Osteocyte (in vitro differentiated cells): ENCODE measurements at places on chromosomes 6 and 20. TPM values are rescaled to one million over a fixed set of nuclear protein-coding genes. Genes with fewer than 3 reads are reported as not detected.

- no peak overlapping the region for H3K4me3 ChIP-seq
- H3K36me3 ChIP-seq, result no peaks in the 10 kb centered on the region
- DNase-seq, result no peak
- H3K27me3 ChIP-seq, result peaks cover 3% of the 10 kb centered on the region
- H3K27ac ChIP-seq, result no peak overlapping the region
Measured at GRCh38 chr6:103995571-103995970, 864.1 kb downstream of the HACE1 start.

GRCh38 chr6:150668900-150669302 lies 69.2 kb downstream of the PLEKHG1 start:
- H3K27me3 ChIP-seq, result peaks cover 11% of the 10 kb centered on the region
- no peaks in the 10 kb centered on the region for H3K36me3 ChIP-seq
- no peak overlapping the region for H3K27ac ChIP-seq

GRCh38 chr6:142242269-142242668 lies 59.5 kb upstream of the ADGRG6 start:
- DNase-seq, result no peak
- peaks cover 3% of the 10 kb centered on the region for H3K27me3 ChIP-seq
- H3K4me1 ChIP-seq, result no peaks in the 10 kb centered on the region
- no peak overlapping the region for H3K27ac ChIP-seq
- no peaks in the 10 kb centered on the region for H3K36me3 ChIP-seq

DNA sequence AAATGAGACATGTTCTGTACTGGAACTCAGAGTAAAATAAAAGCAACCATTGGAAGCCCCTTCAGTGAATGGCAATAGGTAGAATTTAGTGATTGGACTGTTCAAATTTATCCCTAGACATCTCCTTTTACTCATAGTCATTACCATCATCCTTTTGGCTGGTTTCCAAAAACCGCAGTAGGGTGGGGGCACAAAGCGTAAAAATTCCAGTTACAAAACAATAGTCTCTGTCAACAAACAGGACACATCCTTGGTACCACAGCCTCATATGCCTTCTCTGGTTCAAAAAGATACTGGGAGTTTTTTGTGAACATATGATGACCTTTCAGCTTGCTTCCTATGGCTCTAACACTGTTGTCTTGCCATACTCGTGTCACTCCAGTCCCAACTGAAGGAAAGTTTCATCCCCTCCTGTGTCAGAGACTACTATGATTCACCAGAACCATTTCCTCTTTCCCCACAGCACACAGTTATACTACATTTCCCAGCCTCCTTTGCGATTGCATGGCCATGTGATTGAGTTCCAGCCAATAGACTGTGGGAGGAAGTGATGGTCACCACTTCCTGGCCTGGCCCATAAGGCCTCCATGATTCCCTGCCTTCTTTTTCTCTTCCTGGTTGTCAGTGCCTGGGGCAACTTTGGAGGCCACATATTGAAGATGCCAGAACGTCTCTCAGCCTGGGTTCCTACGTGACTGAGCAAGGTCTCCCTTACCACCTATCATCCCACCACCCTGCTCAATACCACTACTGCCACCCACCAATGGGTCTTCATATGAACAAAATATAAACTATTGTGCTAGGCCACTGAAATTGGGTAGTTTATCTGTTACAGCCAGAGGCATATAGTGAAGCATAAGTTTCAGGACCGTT lies 162.4 kb downstream of the ID4 start:
- H3K4me1 ChIP-seq, result no peaks in the 10 kb centered on the region
- H3K27me3 ChIP-seq, result peaks cover 2% of the 10 kb centered on the region
- H3K4me3 ChIP-seq, result no peak overlapping the region
- no peak for DNase-seq

DNA sequence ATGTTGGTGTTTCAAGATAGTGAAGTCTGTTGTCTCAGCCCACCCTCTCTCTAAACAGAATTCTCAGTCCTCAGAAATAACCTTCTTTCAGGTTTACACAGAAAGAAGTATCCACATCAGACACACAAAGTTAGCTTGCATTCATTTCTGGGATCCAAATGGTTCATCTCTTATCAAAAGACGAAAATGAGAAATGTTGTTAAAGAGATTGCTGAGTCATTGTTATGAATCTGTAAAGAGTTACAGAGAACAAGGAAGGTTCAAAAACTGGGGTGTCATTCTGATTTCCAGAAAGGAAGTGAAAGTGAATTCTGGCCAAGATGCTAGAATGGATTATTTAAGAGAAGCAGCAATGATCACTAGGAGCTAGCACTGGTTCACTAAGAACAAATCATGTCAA lies 90.5 kb upstream of the ATXN1 start:
- no peak overlapping the region for H3K27ac ChIP-seq
- no peak overlapping the region for H3K4me3 ChIP-seq
- H3K36me3 ChIP-seq, result no peaks in the 10 kb centered on the region
- no peak for DNase-seq

GRCh38 chr6:106488494-106489370 lies 128.2 kb downstream of the CRYBG1 start:
- H3K4me3 ChIP-seq, result no peak overlapping the region
- H3K4me1 ChIP-seq, result peaks cover 6% of the 10 kb centered on the region
- no peak for DNase-seq
- peaks cover 49% of the 10 kb centered on the region for H3K27me3 ChIP-seq
- H3K27ac ChIP-seq, result no peak overlapping the region
- H3K36me3 ChIP-seq, result no peaks in the 10 kb centered on the region

DNA sequence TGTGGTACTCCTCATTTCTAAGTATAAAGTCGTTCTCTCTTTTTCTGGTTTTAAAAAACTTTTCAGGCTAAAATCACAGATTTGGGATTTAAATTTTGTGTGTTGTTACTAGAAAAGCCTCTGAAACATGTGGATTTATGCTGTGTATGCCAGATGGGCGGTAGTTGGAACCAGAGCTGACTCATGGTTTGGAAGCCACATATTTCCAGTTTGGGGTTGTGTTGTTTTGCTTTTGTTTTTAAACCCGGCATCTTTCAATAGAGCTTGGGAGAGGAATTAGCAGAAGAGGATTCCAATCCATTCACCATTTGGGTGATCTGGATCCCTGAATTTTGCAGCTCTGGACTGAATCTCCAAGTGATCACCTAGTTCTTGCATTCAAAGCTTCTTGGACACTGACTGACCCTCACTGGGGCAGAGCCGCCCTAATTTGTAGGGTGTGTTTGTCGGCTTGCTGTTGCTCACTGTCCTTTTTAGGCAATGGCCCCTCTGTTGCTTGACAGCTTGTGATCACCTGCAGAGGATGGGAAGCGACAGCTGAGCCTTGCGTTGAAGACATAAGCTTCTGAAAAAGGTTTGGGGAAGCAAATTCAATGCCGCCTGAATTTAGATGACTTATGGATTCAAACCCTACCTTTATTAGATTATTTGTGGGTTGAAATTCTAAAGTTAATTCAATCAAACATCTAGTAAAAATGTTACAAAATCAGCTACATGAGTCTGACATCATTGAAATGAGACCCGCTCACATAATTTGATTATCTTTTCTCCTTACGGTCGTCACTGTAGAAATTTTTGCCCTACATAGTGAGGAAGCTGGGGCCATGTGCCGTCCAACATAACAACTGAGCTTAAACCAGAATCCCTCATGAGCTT lies 79.9 kb upstream of the CD83 start:
- H3K36me3 ChIP-seq, result no peaks in the 10 kb centered on the region
- peaks cover 38% of the 10 kb centered on the region for H3K4me1 ChIP-seq
- H3K27ac ChIP-seq, result peak overlapping the region; percentile 70
- DNase-seq, result no peak
- H3K4me3 ChIP-seq, result no peak overlapping the region

DNA sequence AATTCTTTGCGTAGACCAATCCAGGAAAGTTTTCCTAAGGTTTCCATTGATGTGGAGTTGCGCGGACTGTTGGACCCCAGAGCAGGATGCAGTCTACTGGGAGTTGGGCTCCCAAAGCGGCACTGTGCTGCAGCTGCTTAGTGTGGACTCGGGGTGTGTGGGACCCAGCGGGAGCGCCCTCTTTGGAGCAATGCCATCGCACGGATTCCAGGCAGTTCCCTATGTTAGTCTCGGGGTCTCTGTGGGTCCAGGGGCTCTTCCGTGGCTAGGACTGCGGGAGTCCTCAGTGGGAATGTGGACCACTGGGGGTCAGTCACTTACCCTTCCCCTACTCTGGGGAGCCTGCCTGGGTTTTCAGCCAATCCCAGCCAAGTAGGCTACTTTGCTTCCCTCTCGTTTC lies 151.7 kb upstream of the OLIG3 start:
- peaks cover 8% of the 10 kb centered on the region for H3K4me1 ChIP-seq
- DNase-seq, result no peak
- no peak overlapping the region for H3K4me3 ChIP-seq
- no peak overlapping the region for H3K27ac ChIP-seq
- no peaks in the 10 kb centered on the region for H3K36me3 ChIP-seq

- no peak overlapping the region for H3K27ac ChIP-seq
- H3K4me1 ChIP-seq, result peaks cover 15% of the 10 kb centered on the region
- peak overlapping the region; percentile 69 for H3K4me3 ChIP-seq
- peaks cover 23% of the 10 kb centered on the region for H3K27me3 ChIP-seq
- peak; percentile 88 for DNase-seq
- peaks cover 10% of the 10 kb centered on the region for H3K36me3 ChIP-seq
Measured at GRCh38 chr20:35226884-35227681, 593 bp downstream of the MMP24 start.

- peaks cover 38% of the 10 kb centered on the region for H3K4me1 ChIP-seq
- H3K4me3 ChIP-seq, result no peak overlapping the region
- DNase-seq, result no peak
- no peaks in the 10 kb centered on the region for H3K27me3 ChIP-seq
- peak overlapping the region; percentile 95 for H3K27ac ChIP-seq
Measured at GRCh38 chr6:104711371-104711770, 148.3 kb downstream of the HACE1 start.

DNA sequence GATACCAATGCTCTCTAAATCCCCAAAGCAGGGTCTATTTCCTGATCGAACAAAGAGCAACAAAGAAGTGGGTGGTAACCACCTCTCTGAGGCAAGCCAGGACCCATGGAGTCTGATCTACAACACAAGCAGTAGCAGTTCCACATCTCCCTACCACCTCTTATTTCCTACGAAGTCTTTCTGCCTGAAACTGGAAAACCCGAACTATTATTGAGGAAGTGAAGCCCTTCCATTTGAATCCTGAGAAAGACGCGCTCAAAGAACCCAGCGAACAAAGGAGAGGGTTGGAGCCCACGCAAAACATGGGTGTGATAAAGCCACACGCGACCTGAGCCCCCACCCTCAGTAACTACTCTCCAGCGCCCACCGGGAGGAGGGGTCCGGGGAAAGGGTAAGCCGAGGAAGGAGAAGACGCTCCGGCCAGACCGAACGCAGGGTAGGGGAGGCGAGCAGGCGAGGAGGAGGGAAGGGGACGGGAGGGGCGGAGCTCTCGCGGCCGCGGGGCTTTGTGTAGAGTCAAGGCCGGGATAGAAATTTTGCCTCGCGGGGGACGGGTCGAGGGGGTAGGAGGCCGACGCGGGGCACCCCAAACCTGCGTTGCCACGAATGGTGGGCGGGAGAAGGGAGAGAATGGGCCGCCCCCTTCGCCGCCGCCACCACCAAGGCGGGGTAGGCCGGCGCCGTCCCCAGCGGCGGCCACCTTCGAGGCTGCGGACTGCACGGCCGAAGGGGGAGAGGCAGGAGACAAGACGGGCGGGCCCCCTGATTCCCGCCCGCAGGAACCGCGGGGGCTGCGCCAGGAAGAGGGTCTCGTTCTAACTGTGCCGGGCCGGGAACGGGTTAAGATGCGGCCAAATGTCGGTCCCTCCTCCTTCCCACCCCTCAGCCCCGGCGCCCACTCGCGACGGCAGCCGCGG lies 802 bp downstream of the HDAC2 start:
- no peaks in the 10 kb centered on the region for H3K36me3 ChIP-seq
- H3K4me3 ChIP-seq, result peak overlapping the region; percentile 99
- peaks cover 37% of the 10 kb centered on the region for H3K4me1 ChIP-seq
- DNase-seq, result peak; percentile 87
- H3K27me3 ChIP-seq, result no peaks in the 10 kb centered on the region

GRCh38 chr6:73560182-73560732 lies 39.4 kb upstream of the EEF1A1 start:
- no peak overlapping the region for H3K4me3 ChIP-seq
- peak overlapping the region; percentile 1 for H3K27ac ChIP-seq
- DNase-seq, result no peak
- no peaks in the 10 kb centered on the region for H3K36me3 ChIP-seq
- peaks cover 25% of the 10 kb centered on the region for H3K4me1 ChIP-seq
- no peaks in the 10 kb centered on the region for H3K27me3 ChIP-seq

DNA sequence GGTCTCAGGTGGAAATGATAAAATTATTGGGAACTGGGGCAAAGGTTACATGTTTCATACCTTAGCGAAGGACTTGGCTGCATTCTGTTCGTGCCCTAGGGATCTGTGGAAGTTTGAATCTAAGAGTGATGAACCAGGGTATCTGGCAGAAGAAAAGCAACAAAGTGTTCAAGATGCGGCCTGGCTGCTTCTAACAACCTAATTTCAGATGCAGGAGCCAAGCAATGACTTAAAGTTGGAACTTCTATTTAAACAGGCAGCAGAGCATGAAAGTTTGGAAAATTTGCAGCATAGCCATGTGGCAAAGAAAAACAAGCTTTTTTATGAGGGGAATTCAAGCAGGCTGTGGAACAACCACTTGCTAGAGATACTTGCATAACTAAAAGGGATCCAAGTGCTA lies 73.5 kb downstream of the CD24 start:
- no peak overlapping the region for H3K4me3 ChIP-seq
- no peaks in the 10 kb centered on the region for H3K36me3 ChIP-seq
- H3K4me1 ChIP-seq, result no peaks in the 10 kb centered on the region
- DNase-seq, result no peak
- H3K27ac ChIP-seq, result no peak overlapping the region

DDO gene
- total RNA-seq, result not detected in 2 replicates

SSTR4 gene
- not detected in 2 replicates for total RNA-seq

DDX27 gene
- total RNA-seq, result 30.5 and 34.1 TPM in 2 replicates

EPB41L1 gene
- total RNA-seq, result 31.4 and 36.9 TPM in 2 replicates

LY6G6F gene
- total RNA-seq, result not detected in 2 replicates

PRL gene
- not detected in 2 replicates for total RNA-seq

FAM83C gene
- not detected in 2 replicates for total RNA-seq

STK38 gene
- total RNA-seq, result 51.6 and 53.9 TPM in 2 replicates

LST1 gene
- not detected in 2 replicates for total RNA-seq

CRYBG1 gene
- total RNA-seq, result 2.3 and 2.4 TPM in 2 replicates

TENT5A gene
- 25.8 and 27.0 TPM in 2 replicates for total RNA-seq

STX11 gene
- 0.86 and 1.6 TPM in 2 replicates for total RNA-seq
